ENCODE measurements at places on chromosomes 7 and 10. TPM values are rescaled to one million over a fixed set of nuclear protein-coding genes. Genes with fewer than 3 reads are reported as not detected.

PIK3CG gene
- polyA plus RNA-seq: 0.25 TPM

RELN gene
- polyA plus RNA-seq: 7.4 TPM

CHN2 gene
- polyA plus RNA-seq: 12.3 TPM

HOXA10 gene
- 7.7 TPM for polyA plus RNA-seq

PDE1C gene
- polyA plus RNA-seq: 1.8 TPM

All from hepatocyte (in vitro differentiated cells).